EL (cell line): ENCODE measurements at places on chromosomes 3 and 15.

GRCh38 chr3:115996420-115997108 lies 373.3 kb downstream of the GAP43 start:
- peak; percentile 17 for DNase-seq

GRCh38 chr15:42608110-42608531 lies 32.7 kb downstream of the STARD9 start:
- DNase-seq = no peak

DNA sequence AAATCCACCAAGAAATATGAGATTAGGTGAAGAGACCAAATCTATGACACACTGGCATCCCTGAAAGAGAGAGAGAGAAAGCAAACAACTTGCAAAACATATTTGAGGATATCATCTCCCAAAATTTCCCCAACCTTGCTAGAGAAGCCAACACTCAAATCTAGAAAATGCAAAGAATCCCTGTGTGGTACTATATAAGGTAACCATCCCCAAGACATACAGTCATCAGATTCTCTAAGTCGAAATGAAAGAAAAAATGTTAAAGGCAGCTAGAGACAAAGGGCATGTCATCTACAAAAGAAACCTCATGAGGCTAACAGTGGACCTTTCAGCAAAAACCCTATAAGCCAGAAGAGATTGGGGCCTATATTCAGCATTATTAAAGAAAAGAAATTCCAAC lies 622.1 kb upstream of the LMCD1 start:
- no peak for DNase-seq

GRCh38 chr3:109921509-109921908 lies 584.2 kb upstream of the DPPA4 start:
- DNase-seq = no peak

GRCh38 chr3:118485693-118486092 lies 549.0 kb downstream of the IGSF11 start:
- DNase-seq = no peak

- peak; percentile 64 for DNase-seq
Observed at GRCh38 chr3:126932188-126932931, 50.6 kb upstream of the PLXNA1 start.

GRCh38 chr3:85977615-85978338 lies 1013.2 kb downstream of the VGLL3 start:
- DNase-seq = no peak

- DNase-seq = no peak
Observed at GRCh38 chr3:61903931-61904657, 342.7 kb downstream of the PTPRG start.

GRCh38 chr3:124592658-124593441 lies 137.4 kb upstream of the UMPS start:
- DNase-seq = no peak

GRCh38 chr3:100400419-100400779 lies 490 bp downstream of the TOMM70 start:
- DNase-seq = peak; percentile 26

GRCh38 chr3:135103917-135104316 lies 308.9 kb downstream of the EPHB1 start:
- DNase-seq = no peak

DNA sequence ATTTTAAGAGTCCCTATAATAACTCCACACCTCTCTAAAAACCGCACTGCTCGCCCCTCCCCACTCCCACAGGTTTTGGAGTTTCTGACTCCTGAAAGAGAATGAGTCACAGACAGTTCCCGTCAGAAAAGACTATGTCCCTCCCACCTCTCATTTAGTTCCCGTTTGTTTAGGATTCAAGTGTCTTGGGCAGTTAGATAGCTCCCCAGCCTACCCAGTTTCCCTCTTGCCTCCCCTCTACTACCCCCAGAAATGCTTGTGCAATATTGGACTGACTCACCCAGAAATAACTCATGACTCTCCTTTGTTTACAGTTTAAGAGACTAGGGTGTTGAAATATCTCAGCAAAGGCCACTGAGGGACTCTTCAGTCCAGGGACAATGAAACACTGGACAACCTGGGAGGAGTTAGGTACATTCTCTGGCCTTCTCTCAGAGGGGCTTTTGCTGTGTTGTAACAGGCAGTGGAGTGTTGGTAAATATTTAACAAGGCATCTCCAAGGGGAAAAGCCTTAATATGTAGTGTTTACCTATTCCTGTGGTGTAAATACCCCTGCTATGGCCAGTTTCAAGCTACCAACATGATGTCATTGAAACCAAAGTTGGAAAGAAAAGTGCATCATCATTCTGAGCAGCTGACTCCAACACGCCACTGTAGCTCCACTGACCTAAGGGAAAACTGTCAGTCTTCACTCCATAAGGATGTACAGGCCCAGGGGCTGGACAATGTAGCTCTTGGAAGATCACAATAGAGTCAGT lies 96.1 kb upstream of the CHD2 start:
- peak; percentile 100 for DNase-seq

DNA sequence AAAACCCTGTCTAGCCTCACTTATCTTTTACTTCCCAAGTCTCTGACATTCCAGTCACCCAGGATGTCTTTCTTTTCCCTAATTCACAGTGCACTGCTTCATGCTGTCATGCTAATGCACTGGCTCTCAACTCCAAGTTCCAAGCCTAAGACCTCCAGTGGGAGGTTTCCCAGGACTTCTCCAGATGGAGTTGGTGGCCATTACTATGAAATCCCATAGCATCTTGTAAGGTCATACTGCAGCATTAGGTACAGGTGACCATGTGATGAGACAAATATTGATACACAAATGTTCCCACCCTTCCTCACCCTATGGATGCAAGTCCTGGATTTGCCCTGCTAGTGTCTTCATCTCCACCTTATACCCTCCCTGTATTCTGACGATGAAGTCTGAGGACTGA lies 138.6 kb upstream of the PRICKLE2 start:
- no peak for DNase-seq

DNA sequence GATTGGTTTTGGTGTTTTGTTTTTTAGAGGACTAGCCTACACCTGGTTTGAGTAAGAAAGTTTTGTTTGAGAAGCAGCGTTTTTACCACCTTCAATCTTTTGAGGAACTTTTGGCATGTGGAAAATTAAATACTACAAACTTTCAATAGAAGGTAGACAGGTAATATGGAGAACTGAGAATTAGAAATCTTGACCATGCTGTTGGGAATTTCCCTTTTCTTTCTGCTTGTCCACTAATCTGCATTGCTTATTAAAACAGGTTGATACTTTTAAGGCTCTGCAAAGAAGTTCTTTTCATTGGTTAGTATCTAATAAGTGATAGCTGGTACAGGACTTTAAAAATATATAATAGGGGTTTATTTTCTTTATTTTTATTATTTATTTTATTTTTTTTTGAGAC lies 31.9 kb downstream of the UBE2E1 start:
- no peak for DNase-seq

- peak; percentile 65 for DNase-seq
Observed at GRCh38 chr3:152376351-152377183, 107.8 kb downstream of the MBNL1 start.
